ENCODE measurements at places on chromosomes 11 and 22.

GRCh38 chr11:125551835-125552342, 17.4 kb upstream of the EI24 start:
- DNase-seq = no peak

DNA sequence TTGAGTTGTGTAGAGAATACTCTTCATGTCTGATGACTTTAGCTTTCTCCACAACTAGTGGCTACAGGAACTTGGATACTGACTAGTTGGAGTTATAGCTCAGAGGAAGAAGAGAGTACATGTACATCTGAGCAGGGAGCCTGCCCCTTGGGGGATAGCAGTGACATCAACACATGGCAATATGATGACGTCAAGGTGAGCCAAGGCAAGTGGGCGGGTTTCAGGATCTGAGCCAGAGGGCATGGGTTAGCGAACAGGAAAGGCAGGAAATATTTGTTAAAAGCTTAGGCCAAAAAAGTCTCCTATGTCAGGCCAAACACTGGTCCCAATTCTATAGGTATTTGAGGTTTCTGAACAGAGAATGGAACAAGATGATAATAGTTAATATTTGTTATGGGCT, 42.0 kb upstream of the HORMAD2 start:
- DNase-seq = no peak

DNA sequence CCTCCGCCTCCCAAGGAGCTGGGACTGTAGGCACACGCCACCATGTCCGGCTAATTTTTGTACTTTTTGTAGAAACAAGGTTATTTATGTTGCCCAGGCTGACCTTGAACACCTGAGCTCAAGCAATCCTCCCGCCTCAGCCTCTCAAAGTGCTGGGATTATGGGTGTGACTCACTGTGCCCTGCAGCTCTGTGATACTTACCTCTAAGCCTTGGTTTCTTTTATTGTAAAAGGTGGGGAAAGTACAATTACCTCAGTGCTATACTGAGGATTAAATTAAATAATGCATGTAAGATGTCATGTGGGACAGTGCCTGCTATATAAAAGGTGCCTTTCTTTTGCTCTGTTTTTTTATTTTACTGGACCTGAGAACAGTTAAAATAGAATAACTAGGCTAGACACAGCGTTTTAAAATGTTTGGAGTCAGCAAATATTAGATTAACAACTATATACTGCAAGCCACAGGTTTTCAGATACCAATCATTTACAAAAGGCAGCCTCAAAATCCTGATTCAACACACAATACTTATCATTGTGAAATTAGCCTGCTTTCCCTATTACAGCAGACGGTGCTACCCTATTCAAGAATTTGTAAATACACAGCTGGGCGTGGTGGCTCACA, 30.0 kb downstream of the PRR14L start:
- no peak for DNase-seq

DNA sequence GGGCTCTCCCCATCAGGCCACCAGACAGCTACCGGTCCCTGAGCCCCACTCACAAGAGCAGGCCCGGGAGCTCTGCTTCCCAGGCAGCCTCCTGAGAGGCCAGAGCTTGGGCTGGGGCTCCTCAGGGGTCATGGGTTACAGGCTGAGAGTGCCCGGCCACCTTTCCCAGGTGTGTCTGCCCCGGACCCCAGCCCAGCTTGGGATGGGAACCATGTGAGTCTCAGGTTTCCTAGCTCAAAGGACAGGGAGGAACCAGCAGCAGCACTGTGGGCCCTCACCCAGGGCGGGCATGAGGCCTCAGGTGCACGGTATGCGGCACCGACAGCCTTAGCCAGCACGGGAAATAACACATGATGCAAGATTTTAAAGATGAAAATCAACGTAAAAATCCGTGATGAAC, 90.1 kb downstream of the NECTIN1 start:
- no peak for DNase-seq

DNA sequence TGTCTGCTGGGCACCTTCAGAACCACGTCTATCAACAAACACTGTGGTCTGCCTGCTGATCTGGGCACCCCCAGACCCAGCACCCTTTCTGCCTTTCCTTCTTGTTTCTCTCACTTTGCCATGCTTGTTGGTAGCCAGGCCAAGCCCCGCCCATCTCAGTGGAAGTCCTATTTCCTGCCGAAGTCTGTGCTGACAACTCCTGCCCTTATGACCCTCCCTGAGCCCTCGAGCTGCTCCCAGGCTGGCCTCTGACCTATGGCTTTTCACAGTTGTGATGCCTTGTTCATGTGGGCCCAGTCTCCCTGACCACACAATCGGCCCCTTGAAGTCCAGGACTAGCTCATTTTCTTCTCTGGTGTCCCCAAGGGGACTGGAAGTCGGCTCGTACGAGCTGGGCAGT, 132.1 kb downstream of the DSCAML1 start:
- no peak for DNase-seq

DNA sequence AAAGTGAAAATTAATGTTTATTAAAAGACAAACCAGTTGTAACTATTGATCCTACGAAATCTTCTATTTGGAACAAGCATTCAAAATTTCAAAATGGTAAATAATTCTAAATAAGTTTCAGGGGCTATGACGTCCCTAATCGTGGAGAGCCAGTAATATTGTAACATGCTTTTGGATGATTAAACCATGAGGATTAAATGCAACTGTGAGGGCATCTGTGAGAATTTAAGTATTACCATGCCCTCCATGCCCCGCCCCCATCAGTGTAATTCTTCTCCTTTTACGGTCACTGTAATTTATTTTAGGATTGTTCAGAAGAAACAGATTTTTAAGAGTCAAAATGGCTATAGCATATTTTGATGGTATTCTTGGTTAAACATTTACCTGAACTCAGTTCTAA, 133.2 kb downstream of the APOL5 start:
- DNase-seq = no peak

GRCh38 chr11:66879583-66879982, 22.7 kb downstream of the LRFN4 start:
- DNase-seq = no peak

GRCh38 chr11:35163209-35163608, 24.2 kb downstream of the CD44 start:
- DNase-seq = no peak

DNA sequence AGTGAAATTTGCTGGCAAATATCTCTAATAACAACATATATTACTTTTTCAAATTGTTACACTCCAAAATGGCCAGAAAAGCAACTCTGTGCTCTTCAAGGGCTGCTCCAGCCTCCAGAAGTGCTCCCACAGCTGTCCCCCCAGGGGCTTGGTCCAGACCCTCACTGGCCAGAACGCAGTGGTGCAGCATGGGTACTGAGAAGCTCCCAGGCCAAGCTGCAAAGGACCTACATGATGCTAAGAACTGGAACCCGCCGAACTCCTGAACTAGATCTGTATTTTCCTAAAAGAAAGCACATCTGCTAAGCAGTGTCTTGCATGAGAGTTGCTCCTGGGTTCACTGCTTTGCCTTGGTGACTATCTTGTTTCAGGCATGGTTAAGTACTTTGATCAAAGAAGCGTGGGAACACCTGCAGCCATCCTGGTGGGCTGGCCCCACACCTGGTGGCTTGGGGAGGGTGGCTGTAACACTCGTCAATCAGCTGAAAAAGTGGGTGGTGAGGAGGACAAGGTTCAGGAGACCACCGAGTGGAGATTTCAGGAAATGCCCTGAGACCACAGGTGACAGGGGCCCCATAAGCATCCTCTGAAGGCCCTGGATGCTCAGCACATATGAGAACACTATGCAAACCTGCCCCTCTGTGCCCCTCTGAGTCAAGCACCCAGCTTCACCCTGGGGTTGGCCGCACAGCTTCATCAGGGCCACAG, 72.7 kb upstream of the PITPNB start:
- no peak for DNase-seq

DNA sequence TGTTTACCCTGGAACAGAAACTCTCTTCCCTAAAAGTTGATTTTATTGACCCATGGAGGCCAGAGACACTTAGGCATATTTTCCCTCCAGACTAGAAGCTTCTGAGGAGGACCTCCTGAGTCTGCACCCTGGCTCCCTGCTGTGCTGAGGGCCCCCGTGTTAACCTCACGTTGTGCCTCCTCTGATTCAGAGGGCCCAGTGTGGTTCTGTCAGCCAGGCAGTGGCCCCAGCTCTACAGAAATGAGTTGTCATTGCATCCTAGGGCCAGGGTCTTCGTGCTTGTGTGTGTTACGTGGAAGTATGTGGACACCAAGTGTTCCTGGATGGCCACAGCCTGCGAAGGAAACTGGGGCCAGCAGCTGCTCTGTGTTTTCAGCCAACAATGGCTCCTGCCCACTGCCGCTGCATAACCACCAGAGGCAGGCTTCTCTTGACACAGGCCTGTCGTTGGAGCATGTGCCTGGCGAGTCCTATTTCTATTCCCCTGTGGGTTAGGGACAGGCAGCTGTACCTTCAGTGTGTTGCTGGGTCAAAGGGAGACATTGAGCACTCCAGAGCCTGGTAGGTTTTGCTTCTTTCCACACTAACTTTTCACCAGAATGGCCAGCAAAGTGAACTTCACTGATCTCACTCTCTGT, 44.5 kb downstream of the MED15 start:
- DNase-seq = peak; percentile 45

DNA sequence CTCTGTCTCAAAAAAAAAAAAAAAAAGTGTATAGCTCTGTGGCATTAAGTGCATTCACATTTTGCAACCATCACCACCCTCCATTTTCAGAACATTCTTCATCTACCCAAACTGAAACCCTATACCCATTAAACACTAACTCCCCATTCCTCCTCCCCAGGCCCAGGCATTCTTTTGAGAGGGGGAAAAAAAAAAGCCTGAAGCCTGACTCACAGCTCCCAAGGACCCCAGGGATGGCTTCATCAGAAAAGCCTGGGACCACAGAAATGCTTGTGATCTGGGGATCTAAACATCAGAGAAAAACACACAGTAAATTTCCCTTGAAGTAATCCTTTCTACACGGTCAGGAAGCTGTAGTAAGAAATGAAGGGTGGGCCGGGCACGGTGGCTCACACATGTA, 10.7 kb upstream of the GTSE1 start:
- no peak for DNase-seq

GRCh38 chr22:24104307-24105012, 76.8 kb upstream of the SUSD2 start:
- no peak for DNase-seq

DNA sequence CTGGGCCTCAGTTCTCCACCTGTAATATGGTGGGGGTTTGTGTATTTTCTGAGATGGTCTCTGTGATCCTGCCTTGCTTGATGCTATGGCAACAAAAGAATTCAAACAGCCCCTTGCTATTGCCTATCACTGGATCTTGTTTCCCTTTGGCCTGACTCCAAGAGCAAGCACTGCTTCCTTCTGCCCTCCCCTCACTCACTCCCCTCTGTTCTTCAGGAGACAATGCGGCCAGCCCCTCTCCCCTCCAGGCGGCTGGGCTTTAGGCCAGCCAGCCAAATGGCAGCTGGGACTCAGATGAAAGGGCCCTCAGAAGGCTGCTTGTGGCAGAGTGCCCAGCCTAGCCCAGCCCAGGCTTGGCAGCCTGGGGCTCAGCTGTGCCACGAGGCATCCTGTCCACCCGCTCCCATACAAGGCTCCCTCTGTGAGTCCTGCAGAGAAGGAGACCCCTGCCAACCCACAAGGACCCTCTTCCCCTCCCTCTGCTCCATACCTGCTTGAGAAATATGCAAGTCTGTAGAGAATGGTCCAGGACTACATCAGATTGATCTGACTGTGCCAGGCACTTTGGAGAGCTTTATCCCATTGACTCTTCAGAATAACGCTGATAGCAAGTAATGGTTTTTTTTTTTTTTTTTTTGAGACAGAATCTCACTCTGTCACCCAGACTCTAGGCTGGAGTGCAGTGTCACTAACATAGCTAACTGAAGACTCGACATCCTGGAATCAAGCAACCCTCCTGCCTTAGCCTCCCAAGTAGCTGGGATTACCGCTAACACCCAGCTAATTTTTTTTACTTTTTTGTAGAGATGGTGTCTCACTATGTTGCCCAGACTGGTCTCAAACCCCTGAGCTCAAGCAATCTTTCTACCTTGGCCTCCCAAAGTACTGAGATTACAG, 7.6 kb upstream of the KCTD14 start:
- peak; percentile 94 for DNase-seq

- no peak for DNase-seq
Measured at GRCh38 chr22:37161443-37161842, 11.7 kb upstream of the IL2RB start.

DNA sequence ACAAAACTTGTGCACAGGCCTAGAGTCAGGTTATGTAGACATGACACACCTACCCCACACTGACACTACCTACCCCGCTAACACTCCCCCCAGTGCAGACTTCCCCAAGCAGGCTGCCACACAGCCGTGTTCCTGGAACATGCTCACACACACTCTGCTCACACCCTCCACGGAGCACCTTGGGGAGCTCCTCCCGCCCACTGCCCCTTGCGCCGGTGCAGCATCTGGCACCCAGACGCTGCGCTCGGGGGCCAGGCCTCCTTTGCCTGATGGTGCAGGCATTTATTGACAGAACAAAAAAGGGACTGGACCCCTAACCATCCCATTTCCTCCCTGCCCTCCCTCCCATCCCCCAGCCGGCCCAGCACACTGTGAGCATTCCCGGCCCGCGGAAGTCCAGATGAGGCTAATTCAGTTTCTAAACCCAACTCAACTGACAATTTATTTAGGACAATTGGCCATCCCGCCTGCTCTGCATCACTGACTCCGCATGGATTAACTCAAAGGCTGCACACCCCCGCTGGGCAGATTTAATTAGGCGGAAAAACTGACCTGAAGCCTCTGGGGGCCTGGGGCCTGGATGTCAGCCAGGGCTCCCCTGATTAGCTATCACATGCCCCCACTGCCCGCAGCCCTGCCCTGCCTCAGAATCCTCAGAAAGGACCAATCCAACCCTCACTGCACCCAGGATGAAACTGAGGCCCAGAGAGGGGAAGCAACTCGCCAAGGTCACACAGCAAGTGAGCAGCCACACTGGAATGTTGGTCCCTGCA, 30.1 kb downstream of the KCNC1 start:
- no peak for DNase-seq

GRCh38 chr11:34825670-34826383, 90.4 kb downstream of the APIP start:
- DNase-seq = no peak

GRCh38 chr11:65180877-65181568, 705 bp upstream of the CAPN1 start:
- peak; percentile 59 for DNase-seq

- no peak for DNase-seq
Measured at GRCh38 chr22:35418088-35418487, 18.1 kb downstream of the MCM5 start.

DNA sequence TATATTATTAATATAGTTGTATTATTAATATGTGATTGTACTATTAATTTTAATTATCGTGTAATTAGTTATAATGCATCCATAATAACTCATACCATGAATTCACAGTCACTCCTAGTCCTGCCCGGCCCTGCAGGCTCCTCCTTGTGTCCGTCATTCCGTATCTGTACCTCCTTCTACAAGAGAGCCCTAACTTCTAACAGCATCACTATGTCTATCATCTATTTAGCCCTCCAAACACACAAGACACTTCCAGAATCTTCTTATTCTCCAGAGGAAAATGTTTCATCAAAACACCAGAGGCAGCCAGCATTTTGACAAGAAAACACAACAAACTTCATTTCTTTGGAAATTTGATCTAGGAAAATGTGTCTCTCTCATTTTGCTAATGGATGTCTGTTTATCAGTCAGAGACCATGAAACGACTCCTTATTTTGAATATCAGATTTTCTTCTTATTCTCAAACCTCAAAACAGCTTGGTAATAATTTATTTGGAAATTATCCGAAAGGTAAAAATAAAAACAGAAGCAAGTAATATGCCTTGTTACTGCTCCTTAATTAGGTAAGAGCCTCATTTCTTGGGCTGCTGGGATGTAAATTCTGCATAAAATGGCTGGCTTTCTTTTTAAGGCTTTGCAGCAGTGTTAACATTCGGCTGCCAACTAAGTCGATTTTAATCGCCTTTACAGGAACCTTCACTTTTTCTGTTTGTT, 23.1 kb upstream of the SEPTIN5 start:
- no peak for DNase-seq

- no peak for DNase-seq
Measured at GRCh38 chr11:13207665-13208594, 69.7 kb upstream of the BMAL1 start.
